Posterior vena cava (tissue), 2 donors: ENCODE measurements at places on chromosomes 16 and 17.

GRCh38 chr16:59514651-59515050, 780.5 kb upstream of the GOT2 start:
- DNase-seq: no peak

DNA sequence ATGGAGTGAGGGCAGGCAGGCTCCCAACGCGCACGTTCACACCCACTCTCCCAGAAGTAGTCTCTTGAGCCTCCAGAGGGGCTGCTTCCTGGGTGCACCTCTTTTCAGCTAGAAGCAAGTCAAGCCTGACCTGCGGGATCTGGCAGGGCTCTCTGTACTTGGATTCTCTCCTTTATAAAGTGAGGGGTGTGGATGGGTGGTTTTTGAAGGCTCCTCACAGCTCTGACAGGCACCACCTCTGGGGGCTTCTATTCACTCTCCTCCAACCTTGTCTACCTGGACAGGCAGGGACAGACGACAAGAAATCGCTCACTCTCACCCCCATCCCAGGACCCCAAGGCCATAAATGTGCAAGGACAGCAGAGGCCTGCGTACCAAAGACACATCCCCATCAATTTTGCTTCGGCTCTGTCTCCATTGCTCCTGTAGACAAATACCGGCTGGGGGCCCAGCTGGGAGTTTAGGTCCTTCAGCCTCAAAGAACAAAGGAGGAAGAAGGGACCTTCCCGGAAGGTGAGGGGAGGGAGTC, 814 bp upstream of the DYNLL2 start:
- DNase-seq: no peak

DNA sequence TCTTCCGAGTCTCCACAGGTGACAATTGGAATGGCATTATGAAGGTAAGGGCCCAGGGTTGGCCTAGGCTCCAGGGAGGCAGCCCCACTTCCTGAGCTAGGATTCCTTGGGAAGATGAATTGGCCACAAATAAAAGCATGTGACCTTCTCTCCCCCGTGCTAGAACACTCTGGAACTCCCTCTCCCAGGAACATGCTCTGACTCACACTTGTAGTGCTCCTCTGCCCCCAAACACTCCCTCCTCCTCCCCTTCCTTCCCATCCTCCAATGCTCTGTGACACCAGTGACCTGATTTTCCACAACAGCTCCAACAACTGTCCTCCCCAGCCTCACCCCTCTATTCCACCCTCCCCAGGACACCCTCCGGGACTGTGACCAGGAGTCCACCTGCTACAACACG, 16.4 kb upstream of the ABCC3 start:
- no peak for DNase-seq

DNA sequence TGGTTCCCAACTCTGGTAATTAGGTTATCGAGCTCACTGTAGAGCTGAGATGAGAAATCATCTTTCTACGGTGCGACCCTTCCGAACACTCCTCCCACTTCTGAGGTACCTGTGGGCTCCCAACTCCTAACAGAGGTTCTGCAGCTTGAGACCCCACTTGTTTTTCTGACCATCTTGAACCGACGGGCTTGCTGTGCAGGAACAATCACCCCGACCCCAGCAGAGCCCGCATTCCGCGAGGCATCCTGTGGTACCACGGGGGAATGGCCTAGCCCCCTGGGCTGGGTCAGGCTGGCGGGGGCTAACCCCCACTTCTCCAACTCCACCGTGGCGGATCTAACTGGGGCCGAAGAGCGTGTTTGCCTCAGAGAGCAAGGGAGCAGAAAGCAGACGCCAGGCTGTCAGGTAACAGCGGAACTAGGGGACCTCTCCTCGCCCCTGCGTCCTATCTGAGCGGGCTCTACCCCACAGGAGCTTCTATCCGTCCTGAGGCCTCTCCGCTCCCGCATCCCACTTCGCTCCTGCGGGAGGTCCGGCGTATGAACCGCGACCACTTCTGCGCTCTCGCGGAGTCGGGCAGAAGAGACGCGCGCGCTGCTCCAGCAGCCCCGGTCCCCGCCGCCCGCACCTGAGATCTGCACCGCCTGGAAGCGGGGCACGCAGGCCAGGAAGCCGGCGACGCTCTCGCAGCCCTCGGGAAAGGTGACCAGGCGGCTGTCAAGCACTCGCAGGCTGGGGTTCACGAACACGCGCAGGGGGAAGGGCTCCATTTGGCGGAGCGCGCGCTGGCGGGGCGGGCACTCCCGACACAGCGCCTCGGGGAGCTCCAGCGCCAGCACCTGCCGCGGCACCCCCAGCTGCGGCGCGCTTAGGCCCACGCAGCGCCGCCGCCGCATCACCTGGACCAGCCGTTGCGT, 761 bp downstream of the PDF start:
- DNase-seq: peak; percentile 83

- no peak for DNase-seq
These were observed 43.2 kb upstream of the PABPN1L start for GRCh38 chr16:88909431-88910210.

GRCh38 chr16:55492756-55493380, 13.9 kb downstream of the MMP2 start:
- DNase-seq: no peak

DNA sequence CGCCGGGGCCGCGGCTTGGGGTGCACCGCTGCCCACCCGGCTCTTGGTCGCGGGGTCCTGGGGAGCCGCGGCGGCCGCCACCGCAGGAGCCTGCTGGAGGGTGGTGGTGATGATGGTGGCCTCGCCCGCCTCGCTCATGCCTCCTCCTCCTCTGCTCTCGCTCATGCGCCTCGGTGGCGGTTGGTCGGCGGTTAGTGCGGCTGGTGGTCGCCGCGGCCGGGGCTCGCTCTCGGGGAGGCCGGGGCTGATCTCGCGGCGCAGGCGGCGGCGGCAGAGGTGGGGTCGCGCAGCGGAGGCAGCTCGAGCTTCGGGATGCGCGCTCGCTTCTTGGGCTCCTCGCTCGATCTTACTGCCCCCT, 41.6 kb downstream of the AHSP start:
- no peak for DNase-seq

- no peak for DNase-seq
These were observed 34.6 kb downstream of the ERN1 start for GRCh38 chr17:64095144-64095882.

DNA sequence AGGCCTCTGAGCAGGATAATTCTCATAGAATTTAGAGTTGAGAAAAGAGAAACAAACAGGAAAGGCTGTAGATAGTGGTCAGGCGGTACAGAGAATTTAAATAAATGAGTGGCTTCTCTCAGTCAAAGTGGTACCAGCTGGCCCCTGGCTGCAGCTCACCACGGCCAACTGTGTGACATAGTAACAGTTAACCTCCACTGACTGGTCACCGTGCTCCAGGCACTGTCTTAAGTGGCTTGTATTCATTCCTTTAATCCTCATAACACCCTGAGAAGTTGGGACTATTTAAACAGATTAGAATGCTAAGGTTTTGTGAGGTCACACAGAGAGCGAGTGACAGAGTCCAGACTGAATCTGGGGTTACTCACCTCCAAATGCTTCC, 108.9 kb downstream of the GNAO1 start:
- no peak for DNase-seq

GRCh38 chr17:28335959-28336871, 654 bp downstream of the TNFAIP1 start:
- peak; percentile 86 for DNase-seq

DNA sequence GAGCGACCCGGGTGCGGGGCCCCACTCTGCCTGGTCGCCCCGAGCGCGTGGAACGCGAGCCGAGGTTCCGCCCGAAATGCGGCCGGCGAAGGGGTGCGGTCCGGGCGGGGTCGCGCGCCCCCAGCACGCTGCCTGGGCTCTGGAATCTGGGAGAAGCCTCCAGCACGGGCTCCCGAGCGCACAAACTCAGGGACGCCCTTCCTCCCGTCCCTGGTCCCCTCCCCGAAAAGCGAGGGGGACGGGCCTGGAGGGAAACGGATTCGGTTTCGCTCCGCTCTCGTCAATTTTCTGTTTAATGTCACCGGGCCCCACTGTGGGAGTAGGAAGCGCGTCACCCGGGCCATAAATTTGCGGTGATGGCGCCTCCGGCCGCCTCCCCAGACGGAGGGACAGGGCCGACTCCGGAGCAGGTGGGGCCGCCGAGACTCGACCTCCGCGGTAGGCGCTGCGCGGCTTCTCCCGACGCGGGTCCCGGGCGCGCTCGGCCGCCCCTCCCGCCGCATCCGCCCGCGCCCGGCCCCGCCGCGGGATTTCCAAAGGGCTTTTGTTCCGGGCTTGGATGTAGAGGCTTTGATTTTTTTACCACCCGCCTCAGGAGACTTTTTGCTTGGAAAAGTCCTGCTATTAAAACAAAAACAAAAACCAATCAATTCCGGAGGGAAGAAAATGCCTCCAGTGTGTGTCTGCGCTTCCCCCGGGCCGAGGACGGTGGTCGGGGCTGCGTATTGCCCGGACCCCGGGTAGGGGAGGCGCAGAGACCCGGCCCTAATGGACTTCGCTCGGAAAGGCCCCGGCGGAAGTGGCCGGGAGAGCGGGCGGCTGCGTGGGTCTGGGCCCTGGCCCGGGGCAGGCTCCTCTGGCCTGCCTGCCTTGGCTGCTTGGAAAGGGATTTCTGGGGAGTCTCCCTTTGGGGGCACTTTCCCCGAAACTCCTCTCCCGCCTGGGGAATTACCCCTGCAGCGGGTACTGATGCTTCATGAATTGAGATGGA, 7.9 kb upstream of the BAHCC1 start:
- DNase-seq: peak; percentile 92

DNA sequence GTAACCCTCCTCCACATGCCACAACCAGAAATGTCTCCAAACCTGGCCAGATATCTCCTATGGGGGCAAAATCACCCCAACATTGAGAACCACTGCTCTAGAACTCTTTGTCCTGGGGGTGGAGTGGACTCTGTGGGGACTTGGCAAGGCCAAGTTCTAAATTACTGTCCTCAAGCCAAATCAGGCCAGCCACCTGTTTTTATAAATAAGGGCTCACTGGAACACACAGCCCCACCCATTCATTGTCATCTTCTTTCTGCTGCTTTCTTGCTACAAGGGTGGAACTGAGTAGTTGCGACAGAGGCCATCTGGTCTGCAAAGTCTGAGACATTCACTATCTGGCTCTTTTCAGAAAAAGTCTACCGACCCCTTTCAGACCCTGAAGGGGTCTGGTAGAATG, 26.8 kb upstream of the TMEM220 start:
- no peak for DNase-seq
